NCI-H774 (cell line): ENCODE measurements at places on chromosomes 16 and 17.

DNA sequence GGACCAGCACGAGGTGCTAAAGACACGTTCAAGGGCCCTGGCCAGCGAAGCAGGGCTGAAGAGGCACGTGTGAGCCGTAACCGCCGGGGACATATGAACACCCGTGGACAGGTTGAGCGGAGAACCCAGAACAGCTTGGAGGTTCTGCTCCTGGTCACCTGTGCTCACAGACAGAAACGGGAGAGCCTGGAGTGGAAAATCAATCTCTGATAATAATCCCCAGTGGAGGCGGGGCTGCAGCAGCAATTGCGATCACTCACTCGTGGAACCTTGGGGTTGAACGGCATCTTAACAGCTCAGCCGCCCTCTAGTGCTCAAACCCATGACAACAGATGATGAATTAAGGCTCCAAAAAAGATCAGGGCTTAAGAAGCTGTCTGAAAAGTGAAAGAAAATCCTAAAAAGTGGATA lies 25.6 kb downstream of the WIPI1 start:
- DNase-seq: no peak

DNA sequence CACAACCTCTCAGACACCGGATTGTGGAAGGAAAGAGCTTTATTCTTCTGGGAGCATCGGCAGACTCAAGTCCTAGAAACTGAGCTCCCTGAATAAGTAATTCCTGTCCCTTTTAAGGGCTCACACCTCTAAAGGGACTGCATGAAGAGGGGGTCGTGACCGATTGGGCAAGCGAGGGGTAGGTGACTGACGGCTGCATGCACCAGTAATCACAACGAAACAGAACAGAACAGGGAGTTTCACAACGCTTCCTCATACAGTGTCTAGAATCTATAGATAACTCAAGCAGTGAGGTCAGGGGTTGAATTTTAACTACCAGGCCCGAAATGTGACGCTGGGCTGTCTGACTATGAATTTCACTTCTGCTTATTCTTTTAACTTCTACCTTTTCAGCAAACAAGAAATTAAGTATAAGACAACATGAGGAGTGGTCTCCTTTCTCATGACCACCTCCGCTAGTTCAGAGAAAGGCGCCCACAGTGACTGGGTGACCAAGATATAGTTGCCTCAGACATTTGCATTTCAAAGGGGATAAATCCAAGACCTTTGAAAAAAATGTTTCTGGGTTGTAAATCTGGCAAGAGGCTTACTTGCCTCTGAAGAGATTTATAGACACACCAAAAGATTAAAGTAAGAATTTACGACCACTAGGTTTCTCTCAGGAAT lies 88.4 kb upstream of the ATF7IP2 start:
- DNase-seq: no peak

GRCh38 chr17:59642565-59642964 lies 22.9 kb downstream of the CLTC start:
- DNase-seq: no peak

DNA sequence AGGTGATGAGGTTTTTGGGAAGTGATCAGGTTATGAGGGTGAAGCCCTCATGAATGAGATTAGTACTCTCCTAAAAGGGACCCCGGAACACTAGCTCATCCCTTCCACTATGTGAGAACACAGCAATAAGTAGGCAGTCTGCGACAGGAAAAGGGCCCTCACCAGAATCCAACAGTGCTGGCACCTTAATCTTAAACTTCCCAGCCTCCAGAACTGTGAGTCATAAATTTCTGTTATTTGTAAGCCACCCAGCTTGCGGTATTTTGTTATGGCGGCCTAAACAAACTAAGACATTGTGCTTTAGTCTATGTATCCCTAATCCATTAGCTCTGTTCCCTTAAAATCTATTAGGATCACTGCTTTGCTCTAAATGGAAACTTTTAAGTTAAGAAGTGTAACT lies 8.5 kb downstream of the SLFN12 start:
- DNase-seq: no peak

GRCh38 chr16:14629612-14629918 lies 495 bp downstream of the PARN start:
- DNase-seq: no peak

DNA sequence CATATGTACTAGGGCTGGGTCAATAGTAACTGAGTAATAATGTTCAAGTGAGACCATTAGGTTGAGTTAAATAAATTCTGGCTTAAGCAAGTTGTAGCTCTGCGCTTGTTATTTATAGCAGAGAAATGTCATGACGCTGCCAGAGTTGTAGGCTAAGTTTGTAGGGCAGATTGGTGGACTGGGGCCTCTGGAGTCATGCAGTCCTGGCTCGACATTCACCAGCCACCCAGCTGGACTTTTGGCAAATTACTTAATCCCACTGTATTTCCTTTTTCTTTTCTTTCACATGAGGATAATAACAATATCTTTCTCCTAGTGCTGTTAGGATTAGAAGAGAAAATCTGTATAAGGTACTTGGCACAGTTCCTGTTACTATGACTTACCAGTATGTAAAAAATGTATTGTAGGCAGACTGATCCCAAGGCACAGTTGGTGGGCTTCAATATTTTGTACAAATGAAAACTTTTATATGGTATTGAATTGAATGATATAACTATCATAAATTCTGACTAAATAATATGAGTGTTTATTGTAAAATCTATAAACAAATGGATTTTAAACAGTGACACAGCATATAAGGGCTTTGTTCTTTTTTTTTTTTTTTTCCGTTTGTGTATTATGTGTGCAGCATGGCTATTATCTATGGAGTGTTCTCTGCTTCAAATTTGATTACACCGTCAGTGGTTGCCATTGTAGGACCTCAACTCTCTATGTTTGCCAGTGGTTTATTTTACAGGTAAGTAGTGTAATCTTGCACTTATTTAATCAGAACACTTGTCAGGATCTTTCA lies 2.6 kb downstream of the MFSD11 start:
- no peak for DNase-seq

- DNase-seq: peak; percentile 86
Observed at GRCh38 chr16:8963821-8964441, at the start of gene USP7. USP7 (minus strand) TSS chr16:8963906; CDS start chr16:8963285, 621 bp downstream.

DNA sequence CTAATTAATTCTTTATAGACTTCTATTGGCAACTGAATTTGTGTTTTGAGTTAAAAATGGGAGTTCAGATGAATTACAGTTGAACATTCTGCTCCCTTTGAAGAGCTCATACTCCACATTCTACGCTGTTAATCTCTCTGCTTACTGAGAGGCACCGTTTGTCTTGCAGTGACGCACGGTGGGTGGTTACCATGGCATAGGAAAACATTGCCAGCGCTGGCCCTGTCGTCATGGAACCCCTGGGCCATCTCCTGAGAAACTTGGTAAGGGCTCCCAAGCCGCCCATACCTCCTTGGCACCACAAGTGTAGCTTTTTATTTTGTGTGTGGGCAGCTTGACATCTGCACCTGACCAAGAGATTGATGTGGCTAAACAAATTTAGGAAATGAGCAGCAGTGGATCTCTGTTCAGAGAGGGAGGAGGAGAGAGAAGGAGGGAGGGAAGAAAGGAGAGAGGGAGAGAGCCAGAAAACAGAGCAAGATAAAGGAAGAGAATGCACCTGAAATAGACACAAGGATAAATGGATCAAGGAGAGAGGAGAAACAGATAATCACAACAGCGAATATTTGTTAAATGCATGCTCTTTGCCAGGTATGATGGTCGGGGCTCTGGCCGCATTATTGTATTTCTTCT lies 398.5 kb downstream of the HAPSTR1 start:
- DNase-seq: no peak

- no peak for DNase-seq
Observed at GRCh38 chr17:74367206-74367605, at the start of gene GPR142. GPR142 (plus strand) TSS chr17:74367506; CDS start chr17:74369541, 2,035 bp downstream.

DNA sequence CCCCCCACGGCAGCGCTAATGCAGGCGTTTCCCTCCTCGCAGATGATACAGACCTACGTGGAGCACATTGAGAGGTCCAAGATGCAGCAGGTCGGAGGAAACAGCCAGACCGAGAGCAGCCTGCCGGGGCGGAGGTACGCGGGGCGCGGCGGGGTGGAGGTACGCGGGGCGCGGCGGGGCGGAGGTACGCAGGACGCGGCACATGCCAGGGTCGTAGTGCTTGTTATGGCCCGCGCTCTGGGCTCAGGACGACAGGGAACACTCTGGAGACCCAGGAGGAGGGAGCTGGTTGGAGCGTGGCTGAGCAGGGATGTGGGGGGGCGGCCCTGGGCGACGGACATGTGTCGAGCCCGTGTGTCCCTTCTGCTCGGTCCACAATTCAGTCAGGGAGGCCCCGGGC lies 23.4 kb downstream of the MAPK8IP3 start:
- no peak for DNase-seq

- DNase-seq: no peak
Observed at GRCh38 chr17:29393436-29393835, 3.3 kb downstream of the TAOK1 start.
